Fibroblast of the conjunctiva (primary cell): ENCODE measurements at places on chromosomes 5 and 9.

DNA sequence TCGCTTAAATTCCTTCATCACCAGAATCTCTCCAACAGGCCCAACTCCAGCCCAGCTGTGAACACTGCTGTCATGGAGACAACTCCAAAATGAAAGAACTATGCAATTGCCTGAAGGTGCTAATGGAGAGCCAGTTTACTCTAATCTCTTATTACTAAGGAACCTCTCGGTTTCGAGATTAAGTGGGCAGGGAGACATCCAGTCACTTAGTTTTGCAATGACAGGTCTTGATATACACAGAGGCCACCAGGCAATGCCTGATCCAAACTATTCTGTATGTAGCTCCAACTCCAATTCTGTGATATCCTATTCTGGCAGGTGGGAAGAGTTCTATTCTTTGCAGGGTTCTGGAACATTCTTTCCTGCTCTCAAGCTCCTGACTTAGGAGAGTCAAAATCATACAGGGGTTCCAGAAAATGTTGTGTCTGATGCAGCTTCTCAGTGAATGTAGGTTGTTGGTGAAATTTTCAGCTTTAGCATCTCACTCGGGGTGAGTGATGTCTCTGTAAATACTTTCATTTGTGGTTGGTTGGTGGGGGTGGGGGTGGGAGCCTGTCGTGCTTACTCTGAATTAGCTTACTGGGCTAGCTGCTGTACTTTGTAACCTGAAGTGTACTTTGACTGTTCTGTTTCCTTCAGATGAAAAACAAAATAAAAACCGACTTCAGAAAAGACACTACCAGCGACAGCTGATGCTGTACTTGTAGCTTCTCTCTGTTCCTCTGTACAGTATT, 170.9 kb downstream of the PALM2AKAP2 start:
- no peak for DNase-seq

DNA sequence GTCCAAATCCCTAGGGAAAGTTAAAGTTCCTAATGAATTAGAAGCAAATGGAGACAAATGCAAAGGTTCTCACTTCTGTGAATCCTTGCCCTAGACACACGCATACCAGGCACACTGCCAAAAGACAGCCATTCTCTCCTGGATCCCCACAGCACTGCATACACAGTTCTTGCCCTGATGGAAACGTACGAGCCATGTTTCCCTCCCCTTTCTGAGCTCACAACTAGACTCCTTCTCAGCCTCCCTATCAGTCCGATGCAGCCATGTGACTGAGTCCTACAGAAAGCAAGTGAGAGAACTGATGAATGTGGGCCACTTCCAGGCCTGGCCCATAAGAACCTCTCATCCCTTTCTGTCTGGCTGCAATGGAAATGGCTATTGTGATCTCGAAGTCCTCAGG, 92.0 kb downstream of the ZNF608 start:
- no peak for DNase-seq

DNA sequence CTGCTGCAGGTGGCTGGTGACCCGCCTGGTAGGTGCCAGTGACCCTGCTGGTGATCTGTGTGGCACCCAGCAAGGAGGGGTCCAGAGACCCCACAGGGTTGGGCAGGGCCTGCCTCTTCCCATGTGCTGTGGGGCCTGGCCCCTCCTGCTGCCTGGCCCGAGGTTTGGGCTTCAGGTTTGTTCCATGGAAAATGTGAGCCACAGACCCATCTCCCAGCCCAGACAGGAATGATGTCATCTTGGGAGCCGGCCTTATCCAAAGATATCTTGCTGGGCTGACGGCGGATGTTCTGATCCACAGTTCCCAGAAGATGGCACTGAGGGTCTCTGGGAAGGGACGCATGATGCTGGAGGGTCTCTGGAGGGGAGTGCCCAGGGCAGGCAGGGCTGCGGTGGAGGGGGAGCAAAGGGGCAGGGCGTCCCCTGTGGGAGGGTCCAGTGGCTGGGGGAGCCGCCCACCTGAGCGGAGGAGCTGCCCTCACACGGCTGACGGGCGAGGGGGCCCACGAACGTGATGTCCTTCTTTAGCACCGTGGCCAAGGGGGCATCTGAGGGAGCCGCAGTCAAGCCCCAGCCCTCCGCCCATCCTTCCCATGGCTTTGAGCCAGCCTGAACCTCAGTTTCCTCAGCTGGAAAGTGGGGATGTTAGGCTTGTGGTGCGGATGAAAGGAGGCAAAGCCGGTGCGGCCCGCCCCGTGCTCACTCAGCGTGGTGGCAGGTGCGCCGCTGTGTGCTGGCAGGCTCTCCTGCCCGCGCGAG, 68.1 kb downstream of the COL5A1 start:
- peak; percentile 27 for DNase-seq

DNA sequence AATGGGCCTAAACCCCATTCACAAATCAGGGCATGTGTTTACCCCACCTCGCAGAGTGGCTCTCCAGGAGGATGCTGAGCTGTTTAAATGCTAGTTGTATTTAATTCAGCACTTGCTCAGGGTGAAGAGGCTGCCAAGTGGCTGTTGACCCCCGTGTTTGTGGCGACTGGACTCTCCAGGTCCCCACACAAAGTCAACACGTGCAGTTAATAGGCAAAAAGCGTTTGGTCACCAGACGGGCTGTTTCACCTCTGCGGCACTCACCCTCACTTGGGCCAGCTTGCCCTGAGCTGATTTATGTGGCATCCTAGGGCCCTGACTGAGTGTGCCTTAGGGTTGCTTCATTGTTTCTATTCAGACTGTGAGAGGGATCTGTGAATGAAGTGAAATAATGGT, 152.3 kb downstream of the GAS1 start:
- DNase-seq: no peak
